ENCODE measurements at places on chromosomes 16 and 17. TPM values are rescaled to one million over a fixed set of nuclear protein-coding genes. Genes with fewer than 3 reads are reported as not detected.

Gene HOXB1
- 0.16 TPM for polyA plus RNA-seq

Gene CLEC18B
- polyA plus RNA-seq: 6.9 TPM

Gene ZNF750
- polyA plus RNA-seq: 0.11 TPM

Gene ZNF747
- 9.2 TPM for polyA plus RNA-seq

Gene NATD1
- 10.3 TPM for polyA plus RNA-seq

Gene KRTAP4-6
- polyA plus RNA-seq: not detected

Gene IL17C
- polyA plus RNA-seq: not detected

Gene IRF8
- 9.0 TPM for polyA plus RNA-seq

Gene RNF112
- polyA plus RNA-seq: 31.8 TPM

Gene DNAH2
- 3.1 TPM for polyA plus RNA-seq

Gene ARHGDIG
- polyA plus RNA-seq: 106 TPM

Gene CD68
- polyA plus RNA-seq: 52.1 TPM

Gene EPOP
- 2.0 TPM for polyA plus RNA-seq

Gene INCA1
- 7.1 TPM for polyA plus RNA-seq

Gene CDH8
- polyA plus RNA-seq: 43.1 TPM

Gene NPIPA2
- not detected for polyA plus RNA-seq

Gene HSPB9
- 0.30 TPM for polyA plus RNA-seq

Gene RCVRN
- polyA plus RNA-seq: 1.3 TPM

Gene NXN
- 50.7 TPM for polyA plus RNA-seq

Gene NUPR1
- polyA plus RNA-seq: 14.8 TPM

Gene KLHL10
- not detected for polyA plus RNA-seq

Gene SULT1A1
- polyA plus RNA-seq: 24.2 TPM

Gene NHLRC4
- polyA plus RNA-seq: 0.73 TPM

Gene CKLF
- polyA plus RNA-seq: 41.0 TPM

Gene SLC47A1
- 3.2 TPM for polyA plus RNA-seq

Gene ITGB4
- polyA plus RNA-seq: 39.7 TPM

Gene CSH2
- 5.5 TPM for polyA plus RNA-seq

Gene SLC22A31
- polyA plus RNA-seq: 0.30 TPM

Gene TEKT1
- 8.3 TPM for polyA plus RNA-seq

Gene PHOSPHO1
- polyA plus RNA-seq: 2.7 TPM

Gene CPHXL2
- polyA plus RNA-seq: 0.21 TPM

Gene KRTAP2-1
- not detected for polyA plus RNA-seq

Gene SLC35B1
- polyA plus RNA-seq: 84.6 TPM

Gene NPIPA5
- polyA plus RNA-seq: 56.2 TPM

Gene KRTAP1-1
- not detected for polyA plus RNA-seq

Gene ITGAX
- polyA plus RNA-seq: 7.0 TPM

Gene PPY
- polyA plus RNA-seq: not detected

Gene SLC52A1
- 0.19 TPM for polyA plus RNA-seq

Gene CDH11
- polyA plus RNA-seq: 85.0 TPM

Gene CTF1
- 6.1 TPM for polyA plus RNA-seq

Gene ATP6V0D1
- polyA plus RNA-seq: 174 TPM

Gene CHTF18
- polyA plus RNA-seq: 26.6 TPM

Gene TEX14
- 1.3 TPM for polyA plus RNA-seq

Gene SCNN1B
- polyA plus RNA-seq: 2.8 TPM

Gene MSLN
- 0.57 TPM for polyA plus RNA-seq

Gene SLC12A3
- 0.11 TPM for polyA plus RNA-seq

Gene HNF1B
- polyA plus RNA-seq: 0.76 TPM

Gene ZNF771
- polyA plus RNA-seq: 19.3 TPM

Gene STH
- 2.4 TPM for polyA plus RNA-seq

Gene TMEM114
- 5.8 TPM for polyA plus RNA-seq

Gene CETP
- 3.9 TPM for polyA plus RNA-seq
